ENCODE measurements at places on chromosomes 3 and 15.

DNA sequence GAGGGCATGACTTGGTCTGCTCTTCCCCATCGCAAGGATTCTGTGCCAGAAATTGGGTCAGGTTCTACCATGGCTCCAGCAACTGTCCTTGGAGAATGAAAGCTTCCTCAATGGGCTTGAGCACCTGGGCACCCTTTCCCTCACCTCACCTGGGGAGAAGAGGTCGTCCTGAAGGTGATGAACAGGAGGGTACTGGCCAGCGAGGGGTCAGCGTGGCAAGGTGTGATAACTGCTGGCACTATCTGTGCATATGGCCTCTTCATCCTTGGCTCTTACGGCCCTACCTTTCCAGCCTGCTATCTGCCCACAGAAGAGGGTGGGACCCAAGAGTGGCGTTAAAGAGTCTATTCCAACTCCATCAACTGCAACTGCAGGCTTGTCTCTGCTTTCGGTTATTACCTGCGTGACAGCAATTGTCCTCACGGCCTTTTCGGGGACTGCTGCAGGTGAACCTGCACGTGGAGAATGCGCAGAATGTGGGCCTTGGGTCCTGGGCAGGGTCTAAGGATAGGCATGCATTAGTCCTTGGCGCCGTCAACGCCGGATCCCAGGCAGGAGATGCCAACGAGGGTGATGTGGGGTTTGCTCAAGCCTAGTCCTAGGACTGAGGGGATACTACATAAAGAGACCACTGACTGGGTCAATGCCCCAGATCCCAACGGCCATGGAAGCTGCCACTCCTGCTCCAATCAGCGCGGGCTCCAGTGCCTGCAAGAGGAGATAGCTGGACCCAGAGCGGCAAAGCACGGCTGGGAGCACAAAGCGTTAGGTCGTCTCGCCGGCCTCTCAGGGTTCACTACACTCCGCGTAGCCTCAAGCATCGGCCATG lies 625 bp upstream of the RBM15B start:
- no peak for DNase-seq

DNA sequence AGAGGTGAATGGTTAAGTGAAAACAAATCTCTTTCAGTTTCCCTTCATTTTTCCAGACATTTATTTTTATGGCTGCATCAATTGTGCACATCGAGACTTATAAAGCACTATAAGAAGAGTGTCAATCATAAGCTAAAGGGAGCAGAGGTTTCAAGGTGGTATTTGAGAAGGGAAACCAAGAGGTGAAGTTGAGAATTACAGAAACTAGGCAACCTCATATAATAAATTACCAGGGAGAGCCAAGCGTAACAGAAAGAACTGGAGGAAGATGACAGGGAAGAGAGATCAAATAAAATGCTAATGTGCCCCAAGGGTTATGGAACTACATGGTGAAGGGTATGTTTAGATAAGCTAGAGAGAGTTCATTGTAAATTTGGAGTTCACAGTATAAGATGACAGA lies 6.3 kb upstream of the CCDC54 start:
- DNase-seq, result no peak

DNA sequence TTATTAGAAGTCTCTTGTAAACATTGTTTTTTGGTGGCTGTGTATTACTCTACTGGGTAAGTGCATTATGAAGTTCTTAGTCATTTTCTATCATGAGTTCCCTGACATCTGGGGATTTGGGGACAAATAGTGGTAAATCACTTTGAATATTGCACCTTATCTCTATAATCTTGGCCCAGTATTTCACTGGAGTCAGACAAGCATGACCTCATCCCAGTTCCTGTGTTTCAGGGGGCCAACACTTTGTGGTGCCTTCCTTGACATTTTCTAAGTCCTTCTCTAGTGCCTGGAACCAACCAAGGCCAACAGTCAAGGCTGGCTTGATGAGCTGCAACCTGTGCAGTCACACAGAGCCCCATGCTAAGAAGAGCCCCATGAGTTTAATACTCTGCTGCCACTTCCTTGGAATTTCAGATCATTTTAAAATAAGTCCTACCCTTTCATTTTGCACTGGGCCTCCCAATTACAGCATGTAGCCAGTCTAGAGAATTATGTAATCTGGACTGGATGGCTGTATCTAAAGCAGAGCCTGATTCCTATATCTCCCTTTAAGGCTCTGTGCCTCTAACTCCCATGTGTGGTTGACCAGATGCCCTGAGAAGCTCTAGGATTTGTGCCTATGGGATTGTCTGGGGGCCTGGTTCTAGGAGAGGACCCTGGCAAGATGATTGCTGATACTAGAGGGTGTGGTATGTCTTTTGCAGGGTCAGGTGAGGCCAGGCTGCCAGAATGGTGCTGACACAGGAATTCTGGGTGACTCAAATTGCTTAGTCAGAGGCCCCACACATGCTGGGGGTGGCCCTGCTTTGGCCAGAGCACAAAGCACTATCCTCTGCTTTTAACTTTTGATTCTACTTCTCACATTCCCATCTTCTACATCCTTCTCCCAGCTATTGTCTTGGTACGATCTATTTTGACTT lies 319.6 kb upstream of the TBC1D5 start:
- no peak for DNase-seq

DNA sequence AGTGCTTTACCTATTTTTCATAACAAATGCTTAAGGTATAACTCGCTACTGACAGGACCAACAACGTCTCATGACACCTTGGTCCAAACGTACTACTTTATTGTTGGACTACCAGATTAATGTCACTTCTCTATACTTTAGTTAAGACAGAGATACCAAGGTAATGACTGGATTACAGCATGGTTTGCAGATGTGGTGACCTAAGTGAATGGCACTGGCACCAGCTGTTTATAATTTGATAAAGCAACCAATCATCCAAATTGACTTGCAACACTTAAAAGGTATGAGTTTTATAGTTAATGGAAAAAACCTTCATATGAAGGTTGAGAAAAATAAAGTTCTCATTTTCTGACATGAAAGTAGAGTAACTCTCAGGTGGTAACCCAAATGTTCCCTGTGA lies 209.0 kb downstream of the NEK10 start:
- DNase-seq, result no peak

DNA sequence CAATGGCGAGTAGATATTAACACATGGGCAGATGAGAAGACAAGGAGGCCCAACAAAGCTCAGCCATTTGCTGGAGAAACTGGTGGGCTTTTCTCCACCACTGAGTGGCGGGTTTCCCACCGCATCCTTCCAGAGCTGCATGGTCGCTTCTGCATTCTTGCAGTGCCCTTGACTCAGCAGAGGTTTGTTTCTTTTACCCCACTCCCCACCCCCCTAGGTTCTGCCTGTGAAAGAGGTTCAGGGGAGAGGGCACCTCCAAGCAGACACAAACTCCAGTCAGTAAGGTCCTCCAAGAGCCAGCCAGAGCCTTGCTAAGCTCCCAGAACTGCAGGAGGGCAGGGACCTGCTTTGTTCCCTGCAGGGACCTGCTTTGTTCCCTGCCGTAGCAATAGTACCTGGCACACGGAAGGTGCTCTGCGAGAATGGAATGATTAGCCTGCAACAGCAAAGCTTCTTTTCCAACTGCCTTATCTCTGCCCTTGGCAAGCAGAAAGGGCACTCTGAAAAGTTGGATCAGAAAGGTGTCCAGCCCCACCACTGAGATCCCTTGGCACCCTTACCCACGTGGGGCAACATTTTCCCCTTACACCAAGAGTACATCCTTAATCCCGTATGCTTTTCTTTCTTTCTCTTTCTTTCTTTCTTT lies 1.4 kb downstream of the PAQR5 start:
- DNase-seq, result no peak

DNA sequence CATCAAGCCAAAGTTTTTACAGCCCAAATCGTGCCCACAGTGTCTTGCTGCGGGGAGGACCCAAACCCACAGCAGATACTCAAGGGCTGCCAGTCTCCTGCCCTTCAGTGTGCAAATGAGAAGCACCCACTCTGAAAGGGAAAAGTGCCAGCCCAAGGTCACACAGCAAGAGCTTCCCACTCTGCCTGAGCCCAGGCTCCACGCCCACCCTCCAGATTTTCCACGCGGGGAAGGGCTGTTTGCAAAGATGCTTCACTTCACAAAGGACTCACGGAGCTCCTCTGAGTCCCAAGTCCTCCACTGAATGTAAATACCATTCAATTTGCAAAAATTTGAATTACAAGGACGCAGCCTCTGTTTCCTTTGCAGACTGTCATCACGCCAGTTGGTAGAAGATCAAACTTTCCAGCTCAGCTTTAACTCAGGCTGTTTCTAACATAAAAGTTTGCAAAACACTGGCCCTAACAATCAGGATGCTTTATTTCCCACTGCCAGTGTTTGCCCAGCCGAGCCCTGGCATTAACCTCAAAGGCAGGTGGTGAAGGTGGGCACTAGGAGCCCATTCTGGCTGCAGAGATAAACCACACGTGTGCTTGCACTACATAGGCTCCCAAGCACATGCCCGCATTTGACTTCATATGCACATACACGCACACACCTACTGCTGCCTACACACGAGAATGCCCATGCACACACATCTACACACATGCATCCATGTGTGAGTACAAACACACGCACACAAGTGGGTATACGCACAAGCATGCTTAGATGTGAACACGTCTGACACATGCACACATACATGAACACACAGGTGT lies 7.6 kb downstream of the CACNA2D2 start:
- no peak for DNase-seq

GRCh38 chr15:99123713-99124451 lies 19.0 kb downstream of the SYNM start:
- no peak for DNase-seq

DNA sequence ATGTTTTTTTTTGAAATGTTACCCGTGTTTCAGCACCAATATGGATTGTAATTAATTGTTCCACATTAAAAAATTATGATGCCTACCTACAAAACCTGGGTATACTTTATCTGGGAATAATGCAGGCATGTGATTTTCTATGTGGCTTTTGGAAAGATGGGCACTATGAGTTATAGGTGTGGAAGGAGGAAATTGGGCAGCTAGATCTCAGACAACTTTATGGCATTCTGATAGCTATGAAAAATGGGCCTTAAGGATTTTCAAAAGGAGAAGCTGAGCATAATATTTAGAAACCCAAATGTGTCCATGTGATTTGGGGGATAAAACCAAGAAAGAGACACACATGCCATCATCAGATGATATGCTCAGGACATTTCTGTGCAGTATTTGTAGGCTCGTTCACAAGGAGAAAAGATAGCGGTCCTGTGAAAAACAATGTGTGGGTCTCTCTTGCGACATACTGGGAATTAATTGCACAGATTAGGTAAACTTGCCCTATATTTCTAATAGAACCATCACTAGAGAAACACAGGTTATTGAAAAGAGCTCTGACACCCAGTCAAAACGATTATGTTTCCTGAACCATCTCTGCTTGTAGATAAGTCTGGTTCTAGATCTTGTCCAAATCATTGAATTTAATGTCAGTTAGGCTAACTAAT lies 35.3 kb downstream of the ARPP21 start:
- DNase-seq, result no peak

DNA sequence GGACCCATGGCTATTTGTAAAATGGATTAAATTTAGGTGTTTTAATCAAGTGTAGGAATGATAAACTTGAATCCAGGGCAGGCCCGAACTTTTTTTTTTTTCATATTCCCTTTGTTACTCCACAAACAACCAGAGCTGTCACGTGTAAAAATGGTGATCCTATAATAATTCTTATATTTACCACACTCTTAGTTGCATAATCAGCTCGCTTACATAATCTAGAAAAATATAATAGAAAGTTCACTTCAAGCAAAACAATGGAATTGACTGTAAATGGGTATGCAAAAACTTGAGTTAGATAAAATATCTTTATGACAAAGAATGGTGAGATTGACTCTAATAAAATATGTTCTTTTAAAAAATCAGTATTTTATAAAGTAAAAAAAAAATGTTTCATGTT lies 2.1 kb upstream of the PAQR9 start:
- no peak for DNase-seq

DNA sequence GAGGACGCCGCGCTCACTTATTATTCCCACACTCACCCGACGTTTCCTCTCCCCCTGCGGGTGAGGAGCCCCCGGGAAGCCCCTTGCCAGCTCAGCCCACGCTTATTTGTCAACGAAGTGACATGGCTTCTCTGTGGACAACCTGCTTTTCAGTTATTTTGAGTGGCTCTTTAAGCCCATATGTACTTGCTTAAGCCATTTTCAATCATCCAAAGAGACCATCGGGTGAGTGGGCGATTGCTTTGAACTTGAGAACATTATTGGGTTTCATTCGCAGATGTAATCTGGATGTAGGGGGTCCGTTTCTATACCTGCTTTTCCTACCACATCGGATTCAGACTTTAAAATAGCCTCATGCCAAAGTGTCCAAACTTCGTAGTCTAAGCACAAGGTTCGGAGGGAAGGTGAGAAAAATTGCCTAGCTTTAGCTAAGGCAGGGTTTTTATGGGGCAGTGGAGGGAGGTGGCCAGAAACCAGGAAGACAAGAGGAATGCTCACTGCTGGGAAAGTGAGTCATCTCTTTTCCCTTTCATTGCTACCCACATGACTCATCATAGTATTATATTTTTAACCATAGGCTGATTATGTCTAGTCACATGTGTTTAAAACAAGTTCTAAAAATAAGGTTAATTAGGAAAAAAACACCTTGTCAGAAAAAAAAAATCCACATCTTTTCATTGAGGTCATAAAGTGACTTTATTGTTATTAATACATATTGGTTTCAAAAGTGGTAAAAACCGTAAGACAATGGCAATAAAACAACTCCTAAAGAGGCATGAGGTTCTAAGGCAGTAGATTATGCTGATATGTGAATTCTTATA lies 773.1 kb upstream of the NR2F2 start:
- no peak for DNase-seq

- no peak for DNase-seq
Observed at GRCh38 chr15:60757831-60758570, 279.1 kb upstream of the ICE2 start.

DNA sequence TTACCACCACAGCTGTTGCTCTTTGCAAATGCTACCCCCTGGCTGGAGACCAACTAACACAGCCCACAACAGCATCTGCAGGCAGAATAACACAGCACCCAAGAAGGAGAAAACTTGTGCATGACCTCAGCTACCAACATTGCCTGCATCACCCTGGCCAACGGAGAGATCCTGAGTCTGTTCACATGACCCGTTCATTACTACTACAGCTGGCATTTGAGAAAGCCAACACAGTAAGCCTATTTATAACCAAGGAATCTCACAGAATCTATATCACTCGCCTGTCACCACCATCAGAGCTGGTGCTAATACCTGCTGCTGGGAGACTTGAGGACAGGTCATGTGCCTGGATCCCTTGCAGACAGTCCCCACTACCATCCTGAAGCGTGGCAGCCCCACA lies 215.2 kb downstream of the POLQ start:
- no peak for DNase-seq
